Uterine smooth muscle cell (primary cell): ENCODE measurements at places on chromosomes 7 and 10. TPM values are rescaled to one million over a fixed set of nuclear protein-coding genes. Genes with fewer than 3 reads are reported as not detected.

SPDYE6 gene
- total RNA-seq: 0.25 TPM in 1 of 2 replicates, not detected in the other

PGAM2 gene
- total RNA-seq: 0.33 and 0.37 TPM in 2 replicates

TWNK gene
- 8.0 and 9.0 TPM in 2 replicates for total RNA-seq

HOXA9 gene
- total RNA-seq: 8.6 and 13.6 TPM in 2 replicates

OPALIN gene
- not detected in 2 replicates for total RNA-seq

NRF1 gene
- total RNA-seq: 12.0 and 17.6 TPM in 2 replicates

LRRC4 gene
- total RNA-seq: under 0.01 and 0.22 TPM in 2 replicates

PAPOLB gene
- 0.11 and 0.12 TPM in 2 replicates for total RNA-seq

AKR1D1 gene
- under 0.01 TPM in 1 of 2 replicates, not detected in the other for total RNA-seq

TDRD1 gene
- total RNA-seq: 0.44 and 0.62 TPM in 2 replicates

LLCFC1 gene
- not detected in 2 replicates for total RNA-seq

ZC3HAV1L gene
- 8.0 and 9.5 TPM in 2 replicates for total RNA-seq

SFRP4 gene
- 0.55 and 3.2 TPM in 2 replicates for total RNA-seq

UFSP1 gene
- 7.2 and 9.9 TPM in 2 replicates for total RNA-seq

PPP1R17 gene
- under 0.01 TPM in 1 of 2 replicates, not detected in the other for total RNA-seq

CALML5 gene
- total RNA-seq: not detected in 2 replicates

TEX36 gene
- total RNA-seq: not detected in 2 replicates

GSAP gene
- total RNA-seq: 19.5 and 20.8 TPM in 2 replicates

TMEM184A gene
- total RNA-seq: 0.11 TPM in 1 of 2 replicates, not detected in the other

FAM25C gene
- total RNA-seq: not detected in 2 replicates

SCIN gene
- total RNA-seq: under 0.01 and 0.25 TPM in 2 replicates

SLC25A28 gene
- 18.8 and 22.4 TPM in 2 replicates for total RNA-seq

CYP3A7 gene
- total RNA-seq: 0.55 and 1.2 TPM in 2 replicates

FAM131B gene
- total RNA-seq: 2.3 and 4.1 TPM in 2 replicates

NPFFR1 gene
- total RNA-seq: not detected in 2 replicates

GLCCI1 gene
- total RNA-seq: 9.7 and 19.7 TPM in 2 replicates

MMRN2 gene
- total RNA-seq: 3.9 and 14.9 TPM in 2 replicates

SFRP5 gene
- not detected in 2 replicates for total RNA-seq

AZGP1 gene
- total RNA-seq: 0.33 TPM in 1 of 2 replicates, not detected in the other

WDFY4 gene
- total RNA-seq: not detected in 2 replicates

IL6 gene
- 0.55 and 2.9 TPM in 2 replicates for total RNA-seq

EPHB6 gene
- total RNA-seq: 4.4 and 5.0 TPM in 2 replicates

TRIL gene
- 0.25 and 0.33 TPM in 2 replicates for total RNA-seq

HK1 gene
- 129 and 210 TPM in 2 replicates for total RNA-seq

ANKRD22 gene
- total RNA-seq: 0.12 TPM in 1 of 2 replicates, not detected in the other

GIMAP7 gene
- total RNA-seq: 0.11 TPM in 1 of 2 replicates, not detected in the other

MMP21 gene
- total RNA-seq: under 0.01 TPM in 1 of 2 replicates, not detected in the other

DNAH11 gene
- under 0.01 and 1.00 TPM in 2 replicates for total RNA-seq

OR2A5 gene
- not detected in 2 replicates for total RNA-seq

CARD11 gene
- 0.62 and 1.9 TPM in 2 replicates for total RNA-seq

PON3 gene
- 0.11 and 0.12 TPM in 2 replicates for total RNA-seq

CLRN3 gene
- total RNA-seq: not detected in 2 replicates

ITPRID1 gene
- not detected in 2 replicates for total RNA-seq

SOSTDC1 gene
- total RNA-seq: not detected in 2 replicates

MSMB gene
- 0.62 TPM in 1 of 2 replicates, not detected in the other for total RNA-seq

HPS1 gene
- 25.1 and 36.5 TPM in 2 replicates for total RNA-seq

DYNC1I1 gene
- total RNA-seq: 0.62 and 2.1 TPM in 2 replicates

TAS2R41 gene
- total RNA-seq: not detected in 2 replicates

HGF gene
- 101 and 486 TPM in 2 replicates for total RNA-seq

TLX1 gene
- total RNA-seq: not detected in 2 replicates

LRCH4 gene
- 17.7 and 21.7 TPM in 2 replicates for total RNA-seq

ACTR3C gene
- 1.00 and 1.5 TPM in 2 replicates for total RNA-seq

WNT8B gene
- total RNA-seq: not detected in 2 replicates

ATP6V0A4 gene
- under 0.01 TPM in 2 replicates for total RNA-seq

HACD1 gene
- total RNA-seq: 32.0 and 42.6 TPM in 2 replicates

MMD2 gene
- total RNA-seq: not detected in 2 replicates

TBC1D12 gene
- total RNA-seq: 13.6 and 16.7 TPM in 2 replicates

CNPY1 gene
- not detected in 2 replicates for total RNA-seq

FAS gene
- 59.2 and 80.0 TPM in 2 replicates for total RNA-seq
